ENCODE measurements at places on chromosomes 3 and 15.

DNA sequence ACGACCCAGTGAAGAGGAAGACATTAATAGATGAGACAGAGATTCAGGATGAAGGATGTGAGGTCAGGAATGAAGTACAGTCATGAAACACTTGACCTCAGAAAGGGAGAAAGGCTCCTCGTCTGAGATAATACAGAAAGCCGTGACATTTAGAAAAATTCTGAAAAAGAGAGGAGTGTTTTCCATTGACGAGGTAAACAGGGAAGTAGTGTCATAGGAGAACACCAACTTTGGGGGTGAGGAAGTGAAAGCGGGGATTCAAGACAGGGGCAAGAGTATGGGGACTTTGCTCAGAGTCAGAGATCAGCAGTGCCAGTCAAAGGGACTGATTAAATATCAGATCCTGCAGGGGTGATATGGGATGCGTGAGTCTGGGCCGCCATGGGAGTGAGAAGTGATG, 160.9 kb downstream of the PLCL2 start:
- DNase-seq: no peak

GRCh38 chr3:150531775-150532174, 14.5 kb downstream of the SERP1 start:
- DNase-seq: no peak

DNA sequence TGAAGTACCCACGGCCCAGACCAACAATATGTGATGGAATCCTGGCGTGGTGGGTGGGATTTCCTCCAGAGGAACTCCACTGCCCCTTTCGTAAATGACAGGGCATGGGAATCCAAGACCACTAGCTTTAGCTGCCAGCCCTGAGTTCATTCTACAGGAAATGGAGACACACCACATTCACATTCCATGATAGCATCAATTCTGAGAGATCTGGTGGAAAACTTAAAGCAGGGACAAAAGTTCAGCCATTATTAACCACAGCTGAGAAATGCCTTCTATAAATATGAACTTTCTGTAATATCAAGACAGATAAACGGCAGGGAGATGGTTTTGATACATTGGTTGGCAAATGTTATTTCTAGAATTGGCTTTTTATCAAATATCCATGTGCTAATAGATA, 98.2 kb downstream of the FBN1 start:
- no peak for DNase-seq

GRCh38 chr15:64096668-64097384, 1.0 kb downstream of the SNX1 start:
- DNase-seq: no peak

GRCh38 chr15:88644741-88645140, 5.9 kb downstream of the ISG20 start:
- no peak for DNase-seq

DNA sequence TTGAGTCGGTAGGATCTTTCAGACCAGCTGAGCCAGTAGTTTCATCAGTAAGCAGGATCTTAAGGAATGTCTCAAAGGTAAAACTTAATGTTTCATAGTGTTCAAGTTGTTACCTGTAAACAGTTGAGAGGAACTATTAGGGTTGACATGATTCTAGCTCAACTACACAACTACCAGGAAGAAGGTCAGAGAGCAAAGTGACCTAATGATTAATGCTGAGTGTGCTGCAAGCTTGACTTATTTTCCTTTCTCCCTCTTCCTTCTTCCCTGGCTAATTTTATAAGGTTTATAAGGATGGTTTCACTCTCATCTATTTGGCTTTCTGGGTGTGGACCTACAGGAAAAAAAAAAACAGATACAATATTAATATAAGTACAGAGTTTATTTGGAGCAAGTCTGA, 30.2 kb upstream of the LHFPL4 start:
- no peak for DNase-seq

GRCh38 chr3:120569222-120570057, 26.7 kb upstream of the NDUFB4 start:
- DNase-seq: no peak

GRCh38 chr15:93210995-93211394, 122.0 kb upstream of the RGMA start:
- no peak for DNase-seq

DNA sequence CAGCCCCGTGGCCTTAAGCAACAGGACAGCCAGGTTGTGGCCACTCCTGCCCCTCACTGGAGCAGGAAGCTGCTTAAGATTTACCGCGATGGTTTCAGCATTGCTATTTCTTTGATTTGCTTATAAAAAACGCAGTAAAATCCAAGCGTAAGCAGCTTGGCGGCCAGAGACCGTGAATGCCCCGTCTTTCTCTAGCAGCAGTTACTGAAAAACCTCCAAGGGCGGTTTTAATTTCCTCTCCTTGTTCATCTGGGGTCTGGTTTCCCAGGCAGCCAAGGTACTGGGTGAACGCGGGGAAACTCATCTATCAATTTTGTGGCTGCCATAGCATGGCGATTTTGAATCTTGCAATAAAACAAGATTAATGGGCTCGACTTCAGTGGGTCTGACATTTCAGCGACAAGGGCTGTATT, 130.3 kb downstream of the MINAR1 start:
- DNase-seq: no peak

DNA sequence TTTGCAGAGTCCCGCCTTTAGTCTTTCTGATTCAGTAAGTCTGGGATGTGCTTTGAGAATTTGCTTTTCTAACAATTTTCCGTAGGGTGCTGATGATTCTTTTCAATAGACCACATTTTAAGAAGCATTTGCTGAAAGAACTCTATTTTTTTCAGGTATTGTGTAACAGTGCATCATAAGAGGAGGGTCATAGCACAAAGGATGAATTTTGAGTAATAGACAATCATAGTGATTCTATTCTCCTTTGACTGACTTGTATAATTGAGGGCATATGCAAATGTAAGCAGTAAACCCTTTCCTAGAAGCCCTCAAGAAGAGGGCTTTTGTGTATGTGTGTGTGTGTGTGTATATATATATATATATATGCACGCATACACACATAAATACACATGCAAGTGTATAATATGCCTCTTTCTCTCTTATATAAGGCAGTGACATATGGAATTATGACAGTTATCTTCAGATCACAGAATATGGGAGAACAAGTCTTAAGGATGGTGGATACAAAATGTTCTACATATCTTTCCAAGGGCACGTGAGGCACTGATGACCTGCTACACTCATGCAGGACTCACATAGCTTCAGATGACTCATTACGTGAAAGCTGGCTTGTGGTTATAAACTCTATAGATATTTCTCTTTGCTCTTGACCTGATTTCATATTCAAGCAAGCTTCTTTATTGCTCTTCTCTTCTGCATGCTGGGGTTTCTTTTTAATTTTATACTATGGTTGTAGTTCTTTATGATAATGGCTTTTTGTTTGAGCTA, 6.5 kb upstream of the PLSCR1 start:
- DNase-seq: no peak

GRCh38 chr3:133851931-133852330, 43.8 kb downstream of the RAB6B start:
- DNase-seq: no peak

DNA sequence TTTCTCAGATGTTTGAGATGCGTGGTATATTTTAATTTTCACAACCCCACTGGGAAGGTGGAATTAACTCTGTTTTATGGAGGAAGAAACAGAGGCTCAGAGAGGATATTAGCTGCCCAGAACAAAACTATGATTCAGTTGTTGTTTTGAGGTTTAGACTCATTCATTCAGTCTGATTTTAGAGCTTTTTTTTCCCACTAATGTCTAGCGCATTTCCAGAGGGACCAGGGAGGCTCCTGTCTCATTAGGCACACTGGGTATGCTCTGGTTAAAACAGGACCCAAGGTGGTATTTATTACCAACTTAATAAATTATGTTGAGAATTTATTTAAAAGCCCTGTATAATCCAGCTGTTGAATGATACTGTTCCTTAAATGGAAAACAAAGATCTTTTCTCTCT, 272.0 kb upstream of the RGMA start:
- DNase-seq: no peak

DNA sequence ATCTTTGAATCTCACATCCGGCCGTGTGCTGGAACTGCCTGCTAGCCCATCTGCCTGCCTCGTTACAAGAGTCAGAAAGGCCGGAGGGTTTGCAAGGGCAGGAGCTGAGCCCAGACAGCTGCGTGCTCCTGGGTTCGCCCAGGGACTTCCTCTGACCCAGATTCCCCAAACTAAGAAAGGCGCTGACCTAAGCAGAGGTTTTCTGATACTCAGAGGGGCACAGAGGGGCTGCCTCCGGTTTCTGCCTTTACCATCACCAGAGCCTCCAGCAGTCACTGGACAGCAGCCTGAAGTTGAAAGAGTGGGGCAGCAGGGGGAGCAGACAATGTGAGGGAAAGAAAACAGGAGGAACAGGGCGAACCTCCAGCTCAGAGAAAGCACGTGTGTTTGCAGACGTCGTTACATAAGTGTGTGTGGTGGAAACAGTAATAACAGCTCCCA, 33.4 kb upstream of the RAD18 start:
- DNase-seq: no peak

DNA sequence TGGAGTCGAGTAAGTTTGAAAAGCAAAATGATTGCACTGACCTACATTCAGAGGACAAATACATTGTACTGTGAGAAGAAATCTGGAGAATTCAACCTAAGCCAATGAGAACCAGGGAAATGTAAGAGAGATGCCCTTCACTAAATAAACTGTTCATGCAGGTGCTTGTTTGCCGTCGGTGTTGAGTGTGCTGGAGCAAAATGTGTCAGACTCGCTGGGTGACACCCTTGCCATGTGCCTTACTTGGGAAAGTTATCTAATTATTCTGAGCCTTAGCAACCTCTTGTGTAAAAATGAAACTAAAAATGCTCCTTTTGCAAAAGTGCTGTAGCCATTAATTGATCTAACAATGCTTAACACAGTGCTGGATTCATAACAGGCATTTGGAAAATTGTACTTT, 140.4 kb downstream of the GABRB3 start:
- no peak for DNase-seq

DNA sequence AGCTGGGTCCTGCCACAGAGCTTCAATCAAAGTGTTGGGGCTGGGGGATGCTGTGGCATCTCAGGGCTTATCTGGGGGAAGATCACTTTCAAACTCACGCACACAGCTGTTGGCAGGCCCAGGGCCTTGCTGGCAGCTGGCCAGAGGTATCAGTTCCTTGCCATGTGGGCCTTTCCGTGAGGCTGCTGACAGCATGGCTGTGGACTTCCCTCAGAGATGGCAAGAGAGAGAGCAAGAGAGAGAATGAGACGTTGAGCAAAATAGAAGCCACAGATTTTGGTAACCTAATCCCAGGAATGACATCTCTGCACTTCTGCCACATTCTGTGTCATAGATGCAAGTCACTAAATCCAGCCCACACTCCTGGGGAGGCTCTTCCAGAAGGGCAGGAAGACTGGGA, 91.0 kb downstream of the TPRG1 start:
- no peak for DNase-seq

GRCh38 chr3:194384569-194385001, 14.5 kb downstream of the GP5 start:
- no peak for DNase-seq

- DNase-seq: no peak
Observed at GRCh38 chr3:60025096-60026050, 975.5 kb upstream of the CFAP20DC start.

- no peak for DNase-seq
Observed at GRCh38 chr3:150508401-150508800, 37.9 kb downstream of the SERP1 start.

DNA sequence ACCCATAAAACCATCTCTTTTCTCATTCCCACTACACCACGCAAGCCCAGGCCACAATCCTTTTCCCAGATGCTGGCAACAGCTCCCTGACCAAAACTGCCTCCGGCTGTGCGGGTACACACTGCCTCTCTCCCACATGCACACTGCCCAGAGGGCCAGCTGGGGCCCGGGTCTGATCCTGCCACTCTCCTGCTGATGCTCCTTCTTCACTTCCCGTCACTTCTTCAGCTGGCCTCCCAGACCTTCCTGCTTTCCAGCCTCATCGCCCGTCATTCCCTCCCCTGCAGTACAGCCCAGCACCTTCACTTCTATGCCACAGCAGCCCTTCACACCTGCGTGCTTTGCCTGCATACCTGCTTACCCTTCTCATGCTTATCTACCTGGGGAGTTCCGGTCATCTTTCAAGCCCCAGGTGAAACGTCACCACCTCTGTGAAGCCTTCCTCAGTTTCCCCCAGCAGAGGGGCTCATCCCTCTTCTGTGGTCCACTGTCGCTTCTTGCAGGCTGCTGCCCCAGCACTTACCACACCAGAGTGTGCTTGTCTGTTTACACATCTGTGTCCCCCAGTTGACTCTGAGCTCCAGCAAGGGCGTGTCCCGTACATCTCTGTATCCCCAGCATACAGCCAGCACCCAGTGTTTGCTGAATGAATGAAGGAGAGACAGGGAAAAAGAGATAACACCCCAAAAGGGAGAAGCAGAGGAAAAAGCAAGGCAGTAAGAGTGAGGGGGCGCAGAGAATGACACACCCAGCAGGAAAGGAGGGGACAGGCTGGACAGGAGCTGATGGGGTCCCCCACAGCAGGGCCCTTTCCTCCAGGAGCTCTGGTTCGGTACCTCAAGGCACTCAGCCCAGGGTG, 22.2 kb downstream of the GRAMD2A start:
- no peak for DNase-seq

- DNase-seq: no peak
Observed at GRCh38 chr3:24550588-24550987, 55.9 kb upstream of the THRB start.

- DNase-seq: no peak
Observed at GRCh38 chr15:85005746-85006145, 24.1 kb downstream of the PDE8A start.

DNA sequence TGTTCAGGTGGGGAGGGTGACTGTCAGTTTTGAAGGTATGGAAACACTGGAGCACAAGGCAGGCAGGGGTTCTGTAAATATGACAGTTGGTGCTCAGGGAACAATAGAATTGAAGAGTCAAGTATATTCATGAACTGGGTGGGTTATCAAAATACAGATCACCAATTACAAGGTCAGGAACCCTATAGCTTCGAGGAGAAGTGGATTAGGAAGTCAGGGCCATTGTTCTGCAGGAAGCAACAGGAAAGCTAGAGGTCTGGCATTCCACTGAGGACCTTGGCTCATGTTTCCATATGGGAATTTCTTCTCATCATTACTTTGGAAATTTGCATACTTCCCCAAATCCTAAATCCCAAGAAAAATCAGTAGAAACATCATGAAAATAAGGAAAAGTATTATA, 125.9 kb downstream of the MYRIP start:
- DNase-seq: no peak

DNA sequence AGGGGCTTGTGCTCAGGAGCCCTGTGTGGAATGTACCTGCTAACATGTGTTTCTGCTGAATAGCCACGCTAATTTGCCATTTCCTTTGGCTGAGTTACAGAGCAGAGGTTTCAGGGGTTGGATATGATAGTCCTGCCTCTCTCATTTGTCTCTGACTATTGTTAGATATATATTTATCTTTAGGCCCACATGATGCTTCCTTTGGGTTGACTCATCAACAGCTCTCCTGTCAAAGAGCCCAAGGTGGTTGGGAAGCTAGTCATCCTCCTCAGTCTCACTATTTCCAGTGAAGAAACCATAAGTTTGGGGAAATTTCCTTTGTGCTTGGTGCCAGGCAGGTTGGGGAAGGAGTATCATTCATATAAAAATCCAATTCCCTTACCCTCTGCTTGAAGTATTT, 1194.6 kb downstream of the ZPLD1 start:
- no peak for DNase-seq

All from DMS153 (cell line).